ENCODE measurements at places on chromosomes 1 and 21.

- DNase-seq: no peak
Measured at GRCh38 chr1:209585672-209586071, 2.2 kb downstream of the CAMK1G start.

DNA sequence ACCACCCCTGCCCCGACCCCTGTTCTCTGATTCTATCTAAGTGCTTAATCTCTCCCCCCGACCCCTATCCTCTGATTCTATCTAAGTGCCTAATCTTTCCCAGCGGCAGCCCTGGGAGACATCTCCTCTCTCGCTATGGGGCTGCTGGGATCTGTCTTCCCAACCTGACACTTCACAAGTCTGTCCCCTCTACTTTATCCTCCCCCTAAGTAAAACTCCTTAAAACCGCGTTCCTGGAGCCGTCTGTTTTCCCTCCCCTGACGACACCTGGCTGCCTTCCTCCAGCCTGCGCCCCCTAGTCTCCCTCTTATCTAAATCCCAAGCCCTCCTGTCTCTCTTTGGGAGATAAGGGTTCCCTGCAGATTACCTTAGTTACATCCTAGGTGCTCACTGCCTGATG is 30.5 kb downstream of the EPHB2 start:
- DNase-seq: no peak

GRCh38 chr21:29470397-29470796 is 171.7 kb downstream of the BACH1 start:
- no peak for DNase-seq

GRCh38 chr21:31880816-31881215 is 8.0 kb downstream of the HUNK start:
- no peak for DNase-seq

GRCh38 chr1:107972391-107973180 is 7.6 kb upstream of the VAV3 start:
- no peak for DNase-seq

All from fibroblast of skin of left quadriceps (primary cell).